ENCODE measurements at places on chromosomes 2 and 18.

- no peak for DNase-seq
These were observed 11.3 kb downstream of the AGPS start for GRCh38 chr2:177403838-177404237.

DNA sequence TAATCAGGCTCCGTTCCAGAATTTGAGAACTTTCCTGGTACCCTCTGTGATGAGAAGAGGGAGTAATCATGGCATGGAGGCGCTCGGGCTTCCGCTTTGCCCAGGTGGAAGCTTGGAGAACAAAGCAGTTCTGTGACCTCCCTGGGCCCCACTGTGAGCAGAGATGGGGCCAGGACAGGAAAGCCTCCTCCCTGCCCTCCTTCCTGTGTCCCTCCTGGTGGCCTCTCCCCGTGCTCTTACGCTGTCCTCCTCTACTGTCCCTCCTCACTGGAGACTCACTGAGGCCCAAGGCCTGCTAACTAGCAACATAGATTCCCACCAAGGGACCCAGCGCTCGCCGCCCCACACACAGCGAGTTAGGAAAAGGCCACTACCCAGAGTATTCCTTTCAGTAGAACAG is 119.8 kb downstream of the MAPK4 start:
- no peak for DNase-seq

GRCh38 chr18:73840319-73840945 is 307.2 kb downstream of the FBXO15 start:
- no peak for DNase-seq

- DNase-seq = peak; percentile 86
These were observed at the start of gene CHST9 for GRCh38 chr18:27185025-27185763. Gene CHST9, minus strand, starts transcription at chr18:27185308. Its CDS starts 42,499 bp downstream, at chr18:27142809.

All from iPS-NIHi11 (cell line).